ENCODE measurements at places on chromosomes 2 and 18.

DNA sequence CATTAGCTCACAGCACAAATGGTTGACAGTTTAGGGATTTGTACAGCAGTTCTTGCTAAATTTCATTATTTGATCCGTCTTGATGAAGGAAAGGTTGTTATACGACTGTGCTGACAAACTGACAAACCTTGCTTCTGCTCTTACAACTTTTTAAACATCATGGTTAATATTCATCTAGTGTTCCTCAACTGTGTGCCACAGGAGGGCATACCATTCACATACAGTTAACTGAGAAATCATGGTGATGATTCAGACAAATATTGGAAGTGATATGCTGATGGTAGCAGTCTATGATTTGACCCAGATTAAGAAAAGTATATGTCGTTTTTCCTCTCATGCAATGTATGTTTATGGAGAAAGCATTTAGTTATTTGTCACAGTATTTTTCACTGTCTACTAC, 129.8 kb upstream of the FSIP2 start:
- DNase-seq = no peak

GRCh38 chr2:129318581-129319421, 660.7 kb upstream of the RAB6C start:
- DNase-seq = no peak

- DNase-seq = peak; percentile 55
Observed at GRCh38 chr2:235605312-235606003, 111.6 kb downstream of the AGAP1 start.

DNA sequence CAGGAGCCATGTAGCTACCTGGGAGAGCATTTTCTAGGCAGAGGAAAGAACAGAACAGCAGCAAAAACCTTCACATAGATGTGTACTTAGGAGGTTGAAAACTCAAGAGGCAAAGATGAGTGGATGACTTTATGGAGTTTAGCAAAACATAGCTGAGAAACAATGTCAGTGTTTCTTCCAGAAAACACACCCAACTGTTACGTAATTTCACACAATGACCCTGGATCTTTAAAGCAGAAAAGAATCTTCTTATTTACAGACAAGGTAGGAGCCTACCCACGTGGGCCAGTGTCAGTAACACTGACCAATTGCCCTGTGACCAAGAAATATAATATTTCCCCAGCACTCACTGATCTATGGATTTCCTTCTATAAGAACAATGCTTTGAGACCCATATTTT, 254.6 kb downstream of the CDH20 start:
- no peak for DNase-seq

DNA sequence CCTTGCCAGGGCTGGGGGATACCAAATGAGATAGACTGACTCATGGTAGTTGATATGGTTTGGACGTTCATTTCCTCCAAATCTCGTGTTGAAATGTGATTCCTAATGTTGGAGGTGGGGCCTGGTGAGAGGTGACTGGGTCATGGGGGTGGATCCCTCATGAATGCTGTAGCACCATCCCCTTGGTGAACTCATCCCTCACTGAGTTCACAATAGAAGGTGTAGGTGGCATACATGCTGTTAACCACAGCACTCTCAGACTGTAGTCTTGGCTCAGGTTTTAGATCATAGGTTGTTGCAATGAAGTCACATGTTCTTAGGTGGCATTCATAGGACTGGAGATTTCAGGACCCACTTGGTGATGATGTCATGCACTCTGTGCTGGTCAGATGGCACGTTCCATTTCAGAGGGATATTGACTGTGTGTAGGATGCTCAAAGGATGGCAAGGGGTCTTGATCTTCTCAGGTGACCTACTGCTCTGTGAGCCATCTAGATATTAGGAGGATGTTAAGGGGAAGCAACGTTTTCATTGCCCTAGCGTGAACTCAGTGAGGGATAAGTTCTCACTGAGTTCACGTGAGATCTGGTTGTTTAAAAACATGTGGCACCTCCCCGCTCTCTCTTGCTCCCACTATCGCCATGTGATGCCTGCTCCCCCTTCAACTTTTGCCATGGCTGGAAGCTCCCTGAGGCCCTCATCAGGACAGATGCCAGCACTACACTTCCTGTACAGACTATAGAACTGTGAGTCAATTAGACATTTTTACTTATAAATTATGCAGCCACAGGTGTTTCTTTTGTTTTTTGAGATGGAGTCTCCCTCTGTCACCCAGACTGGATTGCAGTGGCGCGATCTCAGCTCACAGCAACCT, 73.8 kb upstream of the ACAA2 start:
- DNase-seq = no peak

- no peak for DNase-seq
Observed at GRCh38 chr2:233482616-233483015, 84.0 kb downstream of the USP40 start.

- DNase-seq = peak; percentile 17
Observed at GRCh38 chr18:30088238-30089015, 954.1 kb downstream of the DSC3 start.

DNA sequence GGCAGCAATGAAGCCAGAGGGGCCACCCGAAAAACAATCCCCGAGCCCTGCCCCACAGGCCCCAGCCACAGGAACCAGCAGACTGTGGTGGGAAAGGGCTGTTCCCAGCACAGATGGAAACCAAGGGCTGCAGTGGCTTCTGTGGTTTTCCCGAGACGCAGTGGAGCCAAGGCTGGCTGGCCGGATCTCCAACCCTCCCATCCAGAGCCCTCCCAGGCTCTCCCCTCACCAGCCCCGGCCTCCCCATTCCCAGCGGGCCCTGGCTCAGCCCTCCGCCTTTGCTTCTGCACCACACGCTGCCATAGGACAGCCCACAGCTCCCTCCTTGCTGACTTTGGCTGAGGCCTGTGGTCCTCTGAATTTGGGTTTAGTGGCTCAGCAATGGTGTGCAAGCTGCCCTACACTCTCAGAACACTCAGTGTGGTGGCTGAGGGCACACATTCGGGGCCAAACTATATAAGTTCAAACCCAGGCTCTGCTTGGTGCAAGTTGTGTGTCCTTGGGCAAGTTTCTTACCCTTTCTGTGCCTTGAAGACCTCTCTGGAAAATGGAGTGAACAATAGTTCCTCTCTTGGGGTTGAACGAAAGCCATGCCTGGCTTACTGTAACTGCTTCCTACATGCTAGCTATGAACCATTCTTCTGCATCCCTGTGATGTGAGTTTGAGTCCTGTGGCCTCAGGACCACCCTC, 200.1 kb downstream of the SMAD7 start:
- DNase-seq = no peak

DNA sequence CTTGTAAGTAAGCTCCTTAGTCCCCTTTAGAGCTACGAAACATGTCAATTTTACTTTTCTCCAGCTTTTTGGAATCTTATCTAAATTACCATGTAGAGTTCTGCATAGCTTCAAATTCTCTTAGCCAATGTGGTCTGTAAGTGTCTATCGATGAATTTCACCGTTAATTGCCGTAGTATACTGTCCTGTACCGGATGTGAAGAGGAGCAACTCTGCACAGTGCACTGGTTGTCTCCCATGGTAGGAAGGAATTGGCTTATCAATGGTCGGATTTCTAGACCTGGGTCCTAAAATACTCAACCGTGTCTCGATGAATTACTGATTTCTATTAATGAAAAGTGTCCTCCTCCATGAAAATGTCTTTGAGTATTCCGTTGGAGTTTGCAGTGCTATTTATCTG, 1.9 kb downstream of the NOP58 start:
- DNase-seq = no peak

- DNase-seq = peak; percentile 31
Observed at GRCh38 chr2:159637988-159638501, 21.7 kb upstream of the BAZ2B start.

GRCh38 chr2:213189001-213189899, 37.8 kb upstream of the IKZF2 start:
- DNase-seq = peak; percentile 72

GRCh38 chr18:25100418-25100817, 251.5 kb downstream of the ZNF521 start:
- no peak for DNase-seq

DNA sequence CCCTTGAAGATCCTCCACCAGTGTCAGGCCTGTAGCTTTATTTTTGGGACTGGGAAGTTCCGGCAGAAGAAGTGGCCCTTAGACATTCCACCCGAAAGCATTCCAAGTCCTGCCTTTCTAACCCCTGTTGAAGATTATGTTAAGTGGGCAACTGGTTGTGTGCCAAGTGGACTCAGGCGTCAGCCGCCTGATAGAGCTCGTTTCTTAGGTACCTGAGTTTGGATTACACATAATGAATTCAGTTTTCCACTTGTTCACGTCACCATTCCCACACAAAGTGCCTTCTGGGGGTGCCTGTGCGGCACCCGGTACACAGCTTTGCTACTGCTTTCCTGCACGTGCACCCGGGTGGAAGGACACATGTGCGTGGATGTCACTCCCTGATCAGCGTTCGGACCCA, 156.5 kb downstream of the PTGR3 start:
- DNase-seq = peak; percentile 25

DNA sequence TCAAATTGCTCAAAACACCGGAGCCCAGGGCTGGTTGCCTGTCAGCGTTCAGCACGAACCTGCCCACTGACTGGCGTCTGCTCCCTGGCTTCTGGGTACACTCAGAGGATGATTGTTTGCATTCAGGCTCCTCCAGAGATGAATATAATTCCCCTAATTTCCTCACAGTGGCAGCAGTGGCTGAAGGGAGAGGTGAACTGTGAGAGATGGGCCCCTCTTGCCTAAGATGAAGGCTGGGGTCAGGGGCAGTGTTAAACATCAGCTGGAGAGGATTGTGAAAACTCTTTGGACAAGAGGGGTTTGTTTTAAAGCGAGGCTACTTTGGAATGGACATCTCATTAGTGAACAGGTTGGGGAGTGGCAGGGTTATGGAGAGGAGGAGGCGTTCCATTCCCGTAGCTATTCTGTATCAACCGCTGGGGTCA, 31.0 kb downstream of the TCF7L1 start:
- DNase-seq = no peak

GRCh38 chr2:12005886-12006681, 259.7 kb downstream of the LPIN1 start:
- peak; percentile 100 for DNase-seq

DNA sequence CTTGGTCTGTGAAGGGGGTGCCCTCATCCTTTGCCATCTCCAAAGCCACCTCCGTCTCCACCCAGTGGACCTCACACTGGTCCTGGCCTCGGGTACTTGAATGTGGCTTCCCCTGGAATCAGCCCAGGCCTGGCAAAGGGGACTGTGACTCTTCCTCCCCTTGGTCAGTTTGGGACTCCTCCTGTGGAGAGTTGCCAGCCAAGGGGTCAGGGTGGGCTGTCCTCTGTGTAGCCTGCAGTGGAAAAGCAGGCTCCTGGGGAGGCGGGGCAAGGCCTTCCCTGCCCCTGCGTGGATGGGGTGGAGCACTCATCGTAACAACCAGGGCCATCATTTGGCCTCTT, 59.8 kb downstream of the INHBB start:
- DNase-seq = no peak

DNA sequence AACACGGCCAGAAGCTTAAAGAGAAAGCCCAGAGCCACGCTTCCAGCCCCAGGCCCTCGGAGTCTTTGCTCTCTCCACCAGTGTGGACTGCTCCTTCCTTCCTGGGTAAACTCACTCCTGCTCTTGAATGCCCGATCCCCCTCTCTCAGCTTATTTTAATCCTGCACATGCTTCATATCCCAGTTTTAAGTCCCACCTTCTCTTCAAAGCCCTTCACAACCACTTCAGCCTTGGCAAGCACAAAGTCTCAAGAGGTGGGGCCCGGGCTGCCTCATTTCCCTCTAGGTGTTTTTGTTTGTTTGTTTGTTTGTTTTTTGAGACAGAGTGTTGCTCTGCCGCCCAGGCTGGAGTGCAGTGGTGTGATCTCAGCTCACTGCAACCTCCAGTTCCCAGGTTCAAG, 21.6 kb upstream of the CREG2 start:
- DNase-seq = no peak

- no peak for DNase-seq
Observed at GRCh38 chr2:6657136-6657535, 208.6 kb downstream of the CMPK2 start.

GRCh38 chr2:30265052-30266015, 34.0 kb downstream of the LBH start:
- no peak for DNase-seq

GRCh38 chr2:218271865-218272530, 1.7 kb downstream of the PNKD start:
- DNase-seq = no peak

DNA sequence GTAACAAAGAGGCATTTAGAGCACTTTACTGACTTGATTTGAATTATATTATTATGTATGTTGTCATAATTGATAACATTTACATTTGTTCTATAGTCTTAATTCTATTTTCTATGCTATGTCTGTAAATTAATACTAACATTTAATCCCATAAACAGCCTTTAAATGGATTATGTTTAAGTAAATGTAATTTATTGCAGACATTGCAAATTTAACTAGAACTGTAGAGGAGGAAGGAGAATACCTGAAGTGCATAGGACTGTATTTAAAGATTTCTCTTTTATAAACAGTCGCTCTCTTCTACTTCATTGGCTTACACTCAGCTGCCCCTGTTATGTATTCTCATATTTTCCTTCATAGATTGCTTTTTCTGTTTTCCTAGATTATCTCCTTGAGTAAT, 92.4 kb downstream of the SPAG16 start:
- no peak for DNase-seq

GRCh38 chr2:165568361-165568760, 98.9 kb downstream of the CSRNP3 start:
- no peak for DNase-seq

DNA sequence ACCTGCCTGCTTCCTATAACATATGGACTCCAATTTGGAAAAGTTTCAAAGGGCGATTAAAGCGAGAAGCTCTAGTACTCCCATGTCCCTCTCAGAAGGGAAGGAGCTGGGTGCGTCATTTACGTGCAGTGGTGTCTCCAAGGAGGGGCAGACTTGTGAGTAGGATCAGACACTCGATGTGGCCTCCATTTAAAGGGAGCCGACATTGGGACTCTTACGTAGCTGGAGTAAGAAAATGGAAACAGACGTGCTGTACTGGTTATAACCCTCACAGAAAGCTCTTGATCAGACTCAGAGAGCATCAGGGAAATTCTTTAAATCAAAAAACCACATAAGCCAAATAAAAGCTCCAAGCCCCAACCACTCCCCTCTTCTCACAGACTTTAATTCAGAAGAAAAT, 198.5 kb downstream of the KLHL29 start:
- no peak for DNase-seq

- no peak for DNase-seq
Observed at GRCh38 chr2:159046966-159047365, 78.5 kb downstream of the TANC1 start.

GRCh38 chr18:8778824-8779223, 73.5 kb downstream of the MTCL1 start:
- DNase-seq = no peak

- no peak for DNase-seq
Observed at GRCh38 chr2:84288293-84288692, 170.8 kb downstream of the SUCLG1 start.

GRCh38 chr2:26620031-26620605, 21.0 kb downstream of the CIB4 start:
- no peak for DNase-seq
